ENCODE measurements at places on chromosomes 5 and 9. TPM values are rescaled to one million over a fixed set of nuclear protein-coding genes. Genes with fewer than 3 reads are reported as not detected.

The PFN3 gene
- total RNA-seq: not detected

The FSD1L gene
- total RNA-seq: 3.0 TPM

The CCL19 gene
- total RNA-seq: not detected

The TMEM252 gene
- total RNA-seq: not detected

The SPATA31D4 gene
- not detected for total RNA-seq

The STX17 gene
- total RNA-seq: 14.5 TPM

The FAXDC2 gene
- 6.0 TPM for total RNA-seq

The LEAP2 gene
- total RNA-seq: 0.14 TPM

The MED10 gene
- 10.4 TPM for total RNA-seq

The DDX4 gene
- not detected for total RNA-seq

The CDH18 gene
- 0.71 TPM for total RNA-seq

The IL3 gene
- not detected for total RNA-seq

The SPATA31E1 gene
- total RNA-seq: not detected

The ADAMTS2 gene
- total RNA-seq: 68.5 TPM

The SLC6A7 gene
- total RNA-seq: not detected

The WDR70 gene
- total RNA-seq: 38.4 TPM

The ANKRD34B gene
- not detected for total RNA-seq

The ZNF354B gene
- total RNA-seq: 5.8 TPM

The CER1 gene
- not detected for total RNA-seq

The TAS2R1 gene
- not detected for total RNA-seq

The FRRS1L gene
- 0.09 TPM for total RNA-seq

The ANKRD18B gene
- total RNA-seq: 0.28 TPM

The PAX5 gene
- total RNA-seq: not detected

The ADGRV1 gene
- 0.18 TPM for total RNA-seq

The RELL2 gene
- 2.1 TPM for total RNA-seq

The IL4 gene
- total RNA-seq: not detected

The CDKN2A gene
- total RNA-seq: 9.5 TPM

The FOXD4L4 gene
- 0.14 TPM for total RNA-seq

The INIP gene
- 10.0 TPM for total RNA-seq

The PCDHGA12 gene
- 9.1 TPM for total RNA-seq

The EPB41L4A gene
- 0.37 TPM for total RNA-seq

The DBH gene
- not detected for total RNA-seq

The POLR3G gene
- total RNA-seq: 2.6 TPM

The CSF1R gene
- total RNA-seq: 0.46 TPM

The DMRT2 gene
- under 0.01 TPM for total RNA-seq

The PCDHAC1 gene
- 0.18 TPM for total RNA-seq

The FCN1 gene
- not detected for total RNA-seq

The EGFLAM gene
- total RNA-seq: 4.7 TPM

The SURF2 gene
- total RNA-seq: 11.6 TPM

The IFT74 gene
- 17.4 TPM for total RNA-seq

The PTGS1 gene
- 52.2 TPM for total RNA-seq

The PLPPR1 gene
- not detected for total RNA-seq

The GLDC gene
- total RNA-seq: 1.4 TPM

The TCERG1 gene
- total RNA-seq: 18.5 TPM

The COL23A1 gene
- total RNA-seq: under 0.01 TPM

The PCDHB2 gene
- total RNA-seq: 1.6 TPM

The SLC25A2 gene
- total RNA-seq: 0.18 TPM

The CCNB1 gene
- total RNA-seq: 25.7 TPM

The C5orf46 gene
- total RNA-seq: not detected

The PCDHGA4 gene
- 4.5 TPM for total RNA-seq

The IER5L gene
- total RNA-seq: 70.7 TPM

The AGXT2 gene
- not detected for total RNA-seq

The TMEM245 gene
- 30.2 TPM for total RNA-seq

The GPX8 gene
- total RNA-seq: 105 TPM

The MPDZ gene
- 47.5 TPM for total RNA-seq

The ANKRD31 gene
- 0.14 TPM for total RNA-seq

The KIF4B gene
- under 0.01 TPM for total RNA-seq
